ENCODE measurements at places on chromosomes 4 and X. TPM values are rescaled to one million over a fixed set of nuclear protein-coding genes. Genes with fewer than 3 reads are reported as not detected.

Gene RASL11B
- 2.2 TPM for total RNA-seq

Gene KCNE5
- total RNA-seq = not detected

Gene CXCL11
- total RNA-seq = not detected

Gene MAGEC2
- not detected for total RNA-seq

GRCh38 chr4:154230723-154231122 is 260.9 kb downstream of the DCHS2 start:
- no peak for DNase-seq
- no peak overlapping the region for H3K27ac ChIP-seq
- no peak overlapping the region for H3K4me3 ChIP-seq

- no peak overlapping the region for H3K27ac ChIP-seq
- DNase-seq = no peak
- no peaks in the 10 kb centered on the region for H3K36me3 ChIP-seq
- peaks cover 4% of the 10 kb centered on the region for H3K4me1 ChIP-seq
These were observed 25.5 kb downstream of the BBS12 start for GRCh38 chr4:122758033-122758432.

DNA sequence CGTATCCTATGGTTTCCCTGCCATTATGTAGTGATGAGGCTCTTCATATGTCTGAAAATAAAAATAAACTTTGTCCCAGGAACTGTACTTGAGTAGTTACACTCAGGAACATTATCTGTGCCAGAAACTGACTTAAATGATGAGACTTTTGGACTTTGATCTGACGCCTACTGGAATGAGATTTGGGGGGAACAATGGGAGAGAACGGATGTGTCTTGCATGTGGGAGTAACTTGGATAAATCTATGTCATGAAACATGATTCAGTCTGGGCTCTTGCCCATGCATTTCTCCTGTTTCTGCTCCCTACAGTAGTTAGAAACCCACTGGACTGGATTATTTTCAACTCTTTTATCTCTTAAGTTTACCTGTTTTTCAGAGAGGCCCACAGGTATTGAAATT is 2351.4 kb downstream of the PCDH7 start:
- H3K4me3 ChIP-seq = no peak overlapping the region
- no peaks in the 10 kb centered on the region for H3K4me1 ChIP-seq
- H3K27me3 ChIP-seq = no peaks in the 10 kb centered on the region
- no peaks in the 10 kb centered on the region for H3K36me3 ChIP-seq

GRCh38 chrX:94366616-94367015 is 692.6 kb downstream of the FAM133A start:
- no peaks in the 10 kb centered on the region for H3K4me1 ChIP-seq
- no peak for DNase-seq
- no peak overlapping the region for H3K27ac ChIP-seq
- H3K36me3 ChIP-seq = no peaks in the 10 kb centered on the region
- no peaks in the 10 kb centered on the region for H3K27me3 ChIP-seq

All from upper lobe of right lung (tissue), 1 donor.